ENCODE measurements at places on chromosomes 2 and 18.
A peak's percentile ranks its signal among the peaks of the same experiment; 100 is the strongest.

GRCh38 chr2:156852681-156853080, 404.8 kb upstream of the GALNT5 start:
- DNase-seq = no peak

GRCh38 chr2:60551240-60552077, 2.0 kb downstream of the BCL11A start:
- peak; percentile 79 for DNase-seq

DNA sequence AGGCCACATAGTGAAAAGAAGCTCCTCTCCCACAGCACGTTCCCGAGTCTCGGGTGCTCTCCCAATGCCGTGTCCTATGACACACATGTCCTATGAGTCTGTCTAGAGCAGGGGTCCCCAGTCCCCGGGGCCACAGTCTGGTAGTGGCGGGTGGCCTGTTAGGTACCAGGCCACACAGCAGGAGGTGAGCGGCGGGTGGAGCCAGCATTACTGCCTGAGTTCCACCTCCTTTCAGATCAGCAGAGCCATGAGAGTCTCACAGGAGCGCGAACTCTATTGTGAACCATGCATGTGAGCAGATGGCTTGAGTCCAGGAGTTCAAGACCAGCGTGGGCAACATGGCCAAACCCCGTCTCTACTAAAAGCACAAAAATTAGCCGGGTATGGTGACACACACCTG, 112.6 kb downstream of the ZBTB7C start:
- DNase-seq = no peak

DNA sequence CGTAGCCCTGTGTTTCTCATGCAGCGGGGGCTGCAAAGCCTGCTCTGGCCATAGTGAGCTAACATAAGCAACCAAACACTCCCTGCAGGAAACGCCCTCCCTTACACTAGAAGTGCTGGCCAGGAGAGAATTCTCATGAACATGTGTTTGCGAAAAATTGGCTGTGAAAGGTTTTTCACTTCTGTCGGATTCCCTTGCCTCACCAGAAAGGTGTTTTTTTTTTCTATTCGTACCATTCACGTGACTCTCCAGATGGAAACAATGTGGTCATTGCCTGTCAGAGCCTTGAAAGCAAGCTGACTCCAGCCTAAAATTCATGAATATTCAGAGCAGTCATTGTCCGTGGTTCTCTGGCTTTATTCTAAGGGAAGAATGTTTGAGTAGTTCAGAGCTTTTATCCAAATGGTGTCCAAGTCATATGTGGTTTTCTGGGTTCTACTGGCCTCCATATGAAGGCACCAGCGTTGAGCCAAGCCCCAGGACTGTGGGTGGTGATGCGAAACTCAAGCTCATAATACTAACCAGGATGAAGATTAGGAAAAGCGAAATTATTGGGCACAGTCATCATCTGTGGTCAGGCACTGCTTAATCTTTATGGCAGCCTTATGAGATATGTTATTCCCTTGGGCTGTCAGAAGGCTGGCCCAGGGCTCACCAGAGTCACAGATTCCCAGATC, 236.4 kb downstream of the ALPK2 start:
- DNase-seq = no peak

DNA sequence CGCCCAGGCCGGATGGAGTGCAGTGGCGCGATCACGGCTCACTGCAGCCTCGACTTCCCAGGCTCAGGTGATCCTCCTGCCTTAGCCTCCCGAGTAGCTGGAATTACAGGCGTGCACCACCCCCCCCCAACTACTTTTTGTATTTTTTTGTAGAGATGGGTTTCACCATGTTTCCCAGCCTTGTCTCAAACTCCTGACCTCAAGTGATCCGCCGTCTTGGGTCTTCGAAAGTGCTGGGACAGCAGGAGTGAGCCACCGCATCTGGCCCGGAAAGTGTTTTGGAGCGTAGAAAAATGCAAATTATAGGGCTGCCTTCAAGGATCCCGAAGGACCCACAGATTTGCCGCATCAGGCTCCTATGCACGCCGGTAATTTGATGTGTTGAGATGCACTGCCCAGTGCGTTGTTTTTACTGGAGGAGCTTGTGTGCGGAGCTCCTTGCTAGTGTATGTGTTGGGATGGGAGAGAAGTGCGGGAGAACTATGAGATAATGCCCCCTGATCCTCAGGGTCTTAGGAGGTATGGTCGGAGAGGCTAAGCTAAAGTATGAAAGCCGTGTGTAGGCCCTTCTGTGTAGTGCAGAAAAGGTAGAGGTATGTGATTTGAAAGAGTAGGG, 1.2 kb upstream of the CLASP1 start:
- DNase-seq = peak; percentile 41

- no peak for DNase-seq
These were observed 1948.4 kb upstream of the PIK3C3 start for GRCh38 chr18:40006634-40007033.

DNA sequence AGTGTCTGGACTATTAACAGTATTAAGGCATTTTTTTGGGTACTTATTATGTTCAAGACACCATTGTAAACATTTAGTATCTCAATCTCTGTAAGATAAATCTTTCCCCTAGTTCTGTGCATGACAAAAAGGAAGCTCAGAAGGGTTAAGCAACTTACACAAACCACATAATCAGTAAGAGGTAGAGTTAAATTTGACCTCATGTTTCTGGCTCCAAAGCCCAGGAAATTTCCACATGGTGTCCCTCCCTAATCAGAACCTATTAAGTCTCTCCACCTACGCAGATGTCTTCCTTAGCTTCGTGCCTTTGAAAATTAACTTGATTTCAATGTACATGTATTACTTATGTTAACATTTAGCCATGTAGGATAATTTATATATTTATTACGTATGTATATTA, 2.0 kb downstream of the MFSD6 start:
- no peak for DNase-seq

DNA sequence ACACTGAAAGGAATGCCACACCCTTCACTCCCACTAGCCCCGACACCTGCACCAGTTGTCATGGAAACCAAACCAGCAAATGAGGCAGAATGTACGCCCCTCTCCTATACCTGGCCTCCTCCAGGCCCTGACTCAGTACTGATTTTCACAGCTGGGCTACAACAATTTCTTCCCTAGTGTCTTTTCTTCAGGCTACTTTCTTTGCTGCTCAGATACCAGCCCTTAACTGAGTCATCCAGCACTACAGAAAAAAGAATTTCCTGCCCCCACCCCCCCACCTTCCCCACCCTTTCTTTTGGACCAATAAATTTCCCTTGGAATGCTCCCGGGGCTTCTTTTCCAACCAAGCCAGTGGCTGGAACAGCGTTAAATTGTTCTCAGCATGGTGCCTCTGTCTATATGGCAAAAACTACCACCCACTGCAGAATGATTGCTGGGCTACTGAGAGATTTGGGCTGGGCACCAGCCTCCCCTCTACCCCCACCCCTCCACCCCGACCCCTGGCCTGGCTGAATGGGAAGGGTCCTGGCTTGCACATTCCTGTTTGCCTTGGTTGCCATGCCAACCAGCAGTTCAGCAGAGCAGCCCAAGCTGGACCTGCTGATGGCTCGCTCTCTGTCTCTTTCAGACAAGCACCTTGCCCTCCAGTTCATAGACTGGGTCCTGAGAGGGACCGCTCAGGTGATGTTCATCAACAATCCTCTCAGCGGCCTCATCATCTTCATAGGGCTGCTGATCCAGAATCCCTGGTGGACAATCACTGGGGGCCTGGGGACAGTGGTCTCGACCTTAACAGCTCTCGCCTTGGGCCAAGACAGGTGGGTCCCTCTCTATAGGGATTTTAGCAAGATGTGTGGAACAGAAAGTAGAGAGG, 11.3 kb downstream of the SLC14A2 start:
- DNase-seq = no peak

GRCh38 chr2:236833501-236834073, 252.1 kb upstream of the COPS8 start:
- DNase-seq = no peak

Measured in stomach (tissue), 19 donors.